ENCODE measurements at places on chromosomes 7 and 10. TPM values are rescaled to one million over a fixed set of nuclear protein-coding genes. Genes with fewer than 3 reads are reported as not detected.

DNA sequence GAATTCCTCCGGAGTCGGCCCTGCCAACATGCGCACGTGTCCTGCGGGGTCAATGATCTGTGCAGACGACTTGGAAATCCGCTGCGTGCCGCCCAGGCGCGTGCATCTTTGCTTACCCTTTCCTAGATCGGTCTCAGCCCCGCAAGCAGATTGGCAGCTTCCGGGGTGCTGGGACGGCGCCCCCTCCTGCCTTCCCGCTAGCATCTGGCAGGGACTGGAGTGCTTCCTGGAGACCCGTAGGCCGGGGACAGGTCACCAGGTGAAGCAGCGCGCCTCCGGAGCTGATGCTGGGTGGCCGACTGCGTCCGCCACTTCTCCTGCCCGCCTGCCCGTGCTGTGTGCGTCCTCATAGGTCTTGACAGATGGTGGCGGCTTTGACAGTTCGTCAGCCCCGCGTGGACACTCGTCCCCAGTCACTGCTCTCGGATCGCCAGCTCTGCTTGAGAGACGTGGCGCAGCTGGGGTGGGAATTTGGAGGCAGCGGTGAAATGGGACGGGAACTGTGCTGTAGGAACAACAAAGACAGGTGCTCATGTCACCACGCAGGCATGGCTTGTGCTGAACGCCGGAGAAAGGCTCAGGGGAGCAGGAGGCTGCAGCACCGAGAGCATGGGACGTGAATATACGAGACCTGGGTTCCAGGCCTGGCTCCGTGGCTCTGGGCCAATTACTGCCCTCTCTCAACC, 21.9 kb upstream of the KCNK18 start:
- no peak for DNase-seq

BHLHA15 gene
- total RNA-seq, result 4.3 TPM

- no peak for DNase-seq
These were observed 257.1 kb downstream of the CDK14 start for GRCh38 chr7:90853205-90853604.

DNA sequence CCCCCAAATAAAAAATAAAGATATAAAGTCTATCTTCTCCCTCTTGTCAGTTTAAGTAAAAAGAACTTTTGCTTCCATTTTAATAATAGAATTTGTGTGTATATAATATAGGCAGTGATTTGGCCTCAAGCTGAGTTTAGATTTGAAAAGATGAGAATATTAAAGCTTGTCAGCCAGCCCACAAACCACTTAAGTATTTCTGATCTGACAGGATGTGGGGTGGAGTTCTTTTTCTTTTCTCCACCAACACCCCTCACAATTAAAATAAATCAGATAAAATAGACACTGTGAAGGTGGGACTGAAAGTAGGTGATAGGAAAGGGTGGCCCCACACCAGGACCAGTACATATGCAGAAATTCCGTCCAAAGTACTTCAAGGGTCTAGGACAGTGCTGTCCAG, 714.1 kb downstream of the AUTS2 start:
- no peak for DNase-seq

GRCh38 chr7:17130281-17131059, 168.0 kb upstream of the AHR start:
- no peak for DNase-seq

DNA sequence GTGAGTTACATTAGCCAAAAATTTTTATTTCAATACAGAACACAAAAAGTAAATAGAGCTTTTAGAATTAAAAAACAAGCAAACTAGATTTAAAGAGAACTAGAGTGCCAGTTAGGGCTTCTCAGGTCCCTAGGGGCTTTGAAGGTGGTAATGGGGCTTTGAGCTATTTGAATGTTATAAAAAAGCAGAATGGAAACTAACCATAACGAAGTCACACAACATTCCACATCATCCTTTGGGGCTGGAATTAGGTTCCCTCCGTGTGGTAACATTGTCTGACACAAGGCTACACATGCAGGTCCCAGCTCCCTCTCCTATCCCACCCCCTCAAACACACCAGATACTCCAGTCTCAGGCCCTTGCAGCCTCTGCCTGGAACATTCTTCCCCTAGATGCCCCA, 15.3 kb downstream of the JAZF1 start:
- peak; percentile 58 for DNase-seq
